ENCODE measurements at places on chromosomes 1 and 21.
A peak's percentile ranks its signal among the peaks of the same experiment; 100 is the strongest.

DNA sequence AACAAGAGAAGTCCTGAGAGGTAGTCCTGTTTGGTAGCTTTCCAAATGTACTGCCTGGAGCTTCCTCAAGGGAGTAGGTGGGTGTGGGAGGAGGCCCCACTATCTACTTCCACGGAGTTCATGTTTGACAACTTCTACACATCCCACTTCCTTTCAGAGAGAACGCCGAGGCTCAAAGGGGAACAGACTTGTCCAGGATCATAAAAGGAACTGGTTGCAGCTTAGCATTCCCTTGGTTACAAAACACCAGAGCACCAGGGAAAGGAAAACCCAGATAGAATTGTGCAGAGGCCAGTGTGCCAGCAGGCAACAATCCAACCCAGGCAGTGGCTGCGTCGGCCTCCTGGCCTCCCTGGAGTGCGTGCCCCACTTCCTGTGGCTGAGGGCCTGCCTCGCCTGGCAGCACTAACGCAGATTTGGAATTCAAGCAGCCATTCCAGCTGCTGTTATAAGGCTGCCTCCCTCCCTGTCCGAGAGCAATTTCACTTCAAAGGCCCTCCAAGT lies 4.2 kb upstream of the RAP1GAP start:
- no peak for DNase-seq

DNA sequence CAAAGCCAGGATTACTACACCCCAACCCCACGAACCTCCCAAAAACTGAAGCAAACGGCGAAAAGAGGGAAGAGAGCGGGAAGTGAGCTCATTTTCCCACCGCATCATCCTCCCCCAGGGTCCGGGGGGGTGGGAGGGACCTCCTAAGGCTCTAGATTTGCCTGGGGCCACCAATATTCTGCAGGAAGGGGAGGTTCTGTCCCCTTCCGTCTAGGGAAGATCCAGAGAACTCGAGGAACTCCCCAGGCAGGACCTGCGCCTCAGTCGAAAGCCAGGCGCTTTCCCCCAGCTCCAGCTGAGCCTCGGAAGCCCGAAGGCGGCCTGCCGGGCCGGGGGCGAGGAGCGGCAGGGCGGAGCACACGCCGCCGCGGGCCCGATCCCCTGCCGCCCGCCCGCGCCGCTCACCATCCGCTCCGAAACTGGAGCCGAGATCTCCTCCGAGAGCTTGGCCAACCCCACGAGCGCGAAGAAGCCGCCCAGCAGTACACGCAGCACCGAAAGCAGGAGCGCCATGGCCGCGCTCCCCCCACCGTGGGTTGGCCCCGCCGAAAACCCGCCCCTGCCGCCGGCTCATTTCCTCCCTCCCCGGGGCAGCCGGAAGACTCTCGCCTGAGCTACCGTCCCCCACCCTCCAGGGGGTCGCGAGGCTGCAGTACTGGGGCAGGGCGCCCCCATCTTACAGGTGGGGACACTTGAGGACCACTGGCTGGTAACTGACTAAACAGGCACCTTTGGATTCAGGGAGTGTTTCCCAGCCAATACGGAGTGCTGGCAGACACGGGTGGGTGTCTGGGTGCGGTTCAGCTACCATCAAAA lies at the start of gene TMEM35B:
TMEM35B (minus strand) TSS at position 555 of the 816 bp plus-strand sequence; CDS start at position 513, 42 bp downstream.
- DNase-seq, result peak; percentile 67

- no peak for DNase-seq
Measured at GRCh38 chr1:244296003-244296402, 155.7 kb downstream of the ADSS2 start.

- peak; percentile 96 for DNase-seq
Measured at GRCh38 chr1:107532318-107532717, 391.5 kb downstream of the NTNG1 start.

DNA sequence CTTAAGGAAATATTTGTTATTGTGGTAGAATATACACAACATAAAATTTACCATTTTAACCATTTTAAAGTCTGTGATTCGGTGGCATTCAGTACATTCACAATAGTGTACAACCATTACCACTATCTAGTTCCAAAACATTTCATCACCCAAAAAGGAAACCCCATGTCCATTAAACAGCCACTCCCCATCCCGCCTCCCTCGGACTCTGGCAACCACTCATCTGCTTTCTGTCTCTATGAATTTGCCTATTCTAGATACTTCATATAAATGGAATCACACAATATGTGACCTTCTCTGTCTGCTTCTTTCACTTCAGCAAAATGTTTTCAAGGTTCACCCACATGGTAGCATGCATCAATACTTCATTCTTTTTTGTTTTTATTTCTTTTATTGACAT lies 51.3 kb downstream of the PTP4A2 start:
- no peak for DNase-seq

GRCh38 chr1:52552236-52552504 lies 722 bp downstream of the TUT4 start:
- DNase-seq, result no peak

- no peak for DNase-seq
Measured at GRCh38 chr1:47751996-47752451, 245.2 kb downstream of the TRABD2B start.

GRCh38 chr1:6688001-6688400 lies 13.6 kb downstream of the DNAJC11 start:
- no peak for DNase-seq

GRCh38 chr1:202698276-202698675 lies 12.0 kb downstream of the SYT2 start:
- no peak for DNase-seq

GRCh38 chr1:6358757-6359201 lies 34.8 kb downstream of the ACOT7 start:
- DNase-seq, result no peak

DNA sequence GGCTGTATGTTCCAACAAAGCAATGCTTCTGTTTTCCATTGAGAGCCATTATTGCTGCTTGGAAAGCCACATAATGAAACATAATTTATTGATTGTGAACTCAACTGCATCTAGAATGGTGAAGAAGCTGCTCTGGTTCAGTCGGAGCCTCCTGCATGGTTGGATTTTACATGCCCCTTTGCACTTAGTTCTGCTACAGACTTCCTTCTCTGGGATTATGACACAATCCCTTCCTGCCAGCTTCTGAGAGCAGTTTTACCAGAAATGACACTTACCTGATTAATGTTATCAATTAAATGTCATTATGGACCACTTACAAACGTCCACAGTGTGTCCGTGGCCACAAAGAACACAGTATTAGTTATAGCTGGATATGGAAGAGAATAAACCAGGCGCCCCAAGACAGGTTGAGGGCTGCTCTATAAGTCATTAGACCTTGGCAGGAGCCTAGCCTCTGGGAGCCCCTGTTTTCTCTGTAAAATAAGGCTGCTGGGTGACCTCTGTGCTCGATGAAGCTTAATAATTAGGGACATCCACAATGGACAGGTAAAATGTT lies 7.0 kb upstream of the CD58 start:
- no peak for DNase-seq

- DNase-seq, result no peak
Measured at GRCh38 chr1:10431070-10431730, 967 bp downstream of the CENPS start.

DNA sequence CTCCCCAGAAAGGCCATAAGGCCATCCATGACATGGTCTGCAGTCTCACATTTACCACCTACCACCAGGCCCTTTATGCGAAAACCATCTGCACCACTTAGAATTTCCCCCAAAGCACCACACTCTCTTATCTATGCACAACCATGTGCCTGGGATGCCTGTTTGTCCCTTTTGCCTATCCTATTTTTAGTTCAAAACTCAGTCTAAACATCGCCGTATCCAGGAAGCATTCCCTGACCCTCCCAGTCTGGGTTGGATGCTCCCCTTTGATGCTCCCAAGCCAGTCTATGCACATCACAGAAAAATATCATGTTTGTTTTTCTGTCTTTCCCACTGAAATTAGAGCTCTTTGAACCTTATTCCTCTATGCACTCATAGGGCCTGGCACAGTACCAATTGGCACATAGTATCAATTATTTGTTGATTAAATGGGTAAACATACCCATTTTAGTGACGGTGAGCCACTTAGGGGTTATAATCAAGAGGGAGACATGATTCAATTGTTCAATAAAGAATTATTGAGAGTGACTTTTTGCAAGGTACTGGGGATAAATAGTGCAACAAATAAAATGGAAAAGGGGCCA lies 6.7 kb downstream of the MPL start:
- DNase-seq, result no peak

DNA sequence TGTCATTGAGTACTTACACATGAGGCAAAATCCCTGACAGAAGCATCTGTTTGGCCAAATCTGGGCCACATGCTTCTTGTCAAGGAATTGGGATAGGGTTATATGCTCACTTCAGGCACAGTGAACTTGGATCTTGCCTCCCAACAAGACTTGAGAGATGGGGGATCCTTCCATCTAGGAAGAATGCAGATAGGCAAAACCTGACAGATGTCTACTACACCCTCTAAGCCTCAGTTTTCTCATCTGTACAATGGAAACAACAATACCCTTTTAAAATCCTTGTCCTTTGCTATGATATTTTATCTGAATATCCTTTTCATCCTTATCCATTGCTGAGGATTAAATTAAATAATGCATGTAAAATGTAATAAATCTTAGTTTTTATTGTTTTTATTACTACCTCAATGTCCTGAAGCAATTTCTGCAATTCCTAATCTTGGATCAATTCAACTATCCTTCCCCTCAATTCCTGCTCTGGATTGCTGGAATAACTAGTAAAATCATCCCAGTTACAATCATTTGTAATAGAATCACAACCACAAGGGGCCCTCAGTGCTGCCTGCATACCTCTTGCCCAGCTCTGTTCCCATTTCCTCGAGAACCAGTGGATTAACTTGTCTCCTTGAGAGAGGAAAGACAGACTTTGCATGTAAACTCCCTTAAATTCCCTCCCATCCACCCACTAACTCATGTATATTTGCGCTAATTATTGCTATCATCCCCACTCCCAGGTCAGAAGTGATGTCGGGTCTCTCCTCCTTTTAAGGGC lies 8.1 kb upstream of the XPR1 start:
- no peak for DNase-seq

DNA sequence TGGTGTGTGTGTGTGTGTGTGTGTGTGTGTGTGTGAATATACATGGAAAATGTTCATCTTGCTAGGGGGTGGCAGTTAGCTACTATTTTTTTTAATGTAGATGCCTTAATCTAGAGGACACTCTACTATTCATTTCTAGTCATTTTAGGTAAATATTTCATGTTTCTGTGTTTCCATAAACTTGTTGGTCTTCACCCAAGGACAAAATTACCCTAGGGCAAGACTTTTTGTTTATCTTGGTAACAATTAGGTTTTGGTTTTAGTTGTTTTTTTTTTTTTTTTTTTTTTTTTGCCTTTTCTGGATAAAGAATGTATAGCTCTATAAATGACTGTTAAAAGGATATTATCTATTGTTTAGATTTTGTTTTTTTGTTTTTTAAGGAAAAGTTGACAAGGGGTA lies 32.2 kb downstream of the CLEC20A start:
- no peak for DNase-seq

- DNase-seq, result no peak
Measured at GRCh38 chr1:42759114-42759513, 7.7 kb downstream of the P3H1 start.

DNA sequence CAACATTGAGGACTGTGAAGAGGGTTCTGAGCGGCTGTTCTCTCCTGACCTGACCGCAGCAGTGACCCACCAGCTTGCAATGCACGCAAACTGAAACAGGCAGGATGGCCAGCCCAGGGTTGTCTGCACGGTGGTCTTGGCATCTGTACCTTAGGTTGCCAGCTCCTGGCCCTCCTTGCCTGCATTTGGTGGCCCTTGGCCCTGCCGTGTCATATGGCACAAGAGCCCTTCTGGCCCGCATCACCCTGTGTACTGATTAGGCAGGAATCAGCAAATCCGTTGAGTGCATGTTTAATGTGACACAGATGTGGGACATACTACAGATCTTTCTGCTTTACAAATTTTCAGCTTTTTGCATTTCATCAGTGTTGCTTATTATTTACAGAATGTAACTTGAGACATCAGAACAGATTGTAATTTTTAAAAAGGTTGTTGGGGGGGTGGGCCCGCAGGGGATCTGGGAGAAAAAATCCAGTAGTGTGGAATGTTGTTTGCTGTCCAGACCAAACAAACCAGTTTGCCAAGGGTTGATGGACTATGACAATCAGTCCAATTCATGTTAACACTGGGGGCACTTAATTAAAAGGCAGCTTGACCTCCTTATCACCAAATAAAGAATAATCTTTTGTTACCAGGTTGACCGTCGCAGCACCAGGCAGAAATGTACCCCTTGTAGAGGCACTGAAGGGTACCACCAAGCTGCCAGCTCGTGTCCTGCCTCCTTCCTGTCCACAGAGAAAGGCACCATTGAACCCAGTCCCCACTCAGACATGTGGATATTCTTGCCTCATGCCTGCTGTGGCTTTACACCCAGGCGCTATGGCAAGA lies 132.6 kb downstream of the DHRS3 start:
- no peak for DNase-seq

DNA sequence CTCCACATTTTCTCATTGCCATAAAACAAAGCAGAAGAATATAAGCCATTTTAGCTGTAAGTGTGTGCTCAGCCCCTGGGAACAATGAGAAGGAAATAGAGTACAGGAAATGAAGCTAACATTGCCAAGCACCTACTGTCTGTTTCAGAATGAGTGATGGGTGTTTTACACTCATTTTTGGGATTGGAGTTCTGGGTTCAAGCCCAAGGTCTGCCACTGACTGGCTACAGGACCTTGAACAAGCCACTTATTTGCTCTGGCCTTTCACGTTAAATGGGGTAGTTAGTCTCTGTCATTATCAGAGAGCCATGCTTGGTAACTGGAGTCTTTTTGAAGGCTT lies 80.7 kb upstream of the KAZN start:
- peak; percentile 73 for DNase-seq

- DNase-seq, result no peak
Measured at GRCh38 chr1:242089911-242090310, 91.0 kb upstream of the MAP1LC3C start.

DNA sequence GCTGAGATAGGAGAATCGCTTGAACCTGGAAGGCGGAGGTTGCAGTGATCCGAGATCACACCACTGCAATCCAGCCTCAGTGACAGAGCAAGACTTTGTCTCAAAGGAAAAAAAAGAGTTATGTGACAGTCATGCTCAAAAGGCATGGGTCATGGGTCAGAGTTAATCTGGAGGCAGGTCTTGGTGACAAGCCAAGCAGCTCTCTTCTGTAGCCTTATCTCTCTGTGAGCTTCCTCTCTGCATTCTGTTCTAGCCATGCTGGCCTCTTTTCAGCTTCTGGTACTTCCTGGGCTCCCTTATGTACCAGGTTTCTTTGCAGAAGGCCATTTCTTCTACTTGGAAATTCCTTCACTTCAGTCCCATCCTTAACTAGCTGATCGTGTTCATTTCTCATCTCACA lies 63.6 kb downstream of the NGF start:
- no peak for DNase-seq

GRCh38 chr1:117642963-117643362 lies 37.1 kb downstream of the TENT5C start:
- no peak for DNase-seq

DNA sequence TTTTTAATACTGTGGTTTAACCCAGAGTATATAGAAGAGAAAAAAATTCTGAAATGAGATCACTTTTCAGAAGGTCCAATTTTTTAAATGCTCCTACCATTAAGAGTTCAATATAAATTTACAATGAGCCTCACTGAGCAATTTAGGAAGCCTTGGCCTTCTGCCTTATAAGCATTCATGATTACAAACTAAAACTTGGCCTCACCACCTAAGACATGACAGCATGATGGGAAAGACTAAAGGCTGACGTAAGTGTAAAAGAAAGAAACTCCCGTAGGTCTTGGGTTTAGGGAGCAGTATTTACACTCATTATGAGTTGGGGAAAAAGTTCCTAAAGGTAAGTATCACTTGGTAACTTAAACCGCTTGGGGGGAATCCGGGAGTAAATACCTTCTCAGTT lies 70.7 kb upstream of the ESRRG start:
- no peak for DNase-seq
